Natural killer cell (primary cell): ENCODE measurements at places on chromosomes 3 and 15. TPM values are rescaled to one million over a fixed set of nuclear protein-coding genes. Genes with fewer than 3 reads are reported as not detected.

The FURIN gene
- total RNA-seq: 110 TPM

The ESYT3 gene
- total RNA-seq: not detected

GRCh38 chr3:128285967-128286321, 132.7 kb downstream of the EEFSEC start:
- no peak for DNase-seq

GRCh38 chr3:151462278-151462780, 1.5 kb upstream of the IGSF10 start:
- no peak for DNase-seq

- no peak for DNase-seq
These were observed 99.9 kb upstream of the GAP43 start for GRCh38 chr3:115523458-115523857.

DNA sequence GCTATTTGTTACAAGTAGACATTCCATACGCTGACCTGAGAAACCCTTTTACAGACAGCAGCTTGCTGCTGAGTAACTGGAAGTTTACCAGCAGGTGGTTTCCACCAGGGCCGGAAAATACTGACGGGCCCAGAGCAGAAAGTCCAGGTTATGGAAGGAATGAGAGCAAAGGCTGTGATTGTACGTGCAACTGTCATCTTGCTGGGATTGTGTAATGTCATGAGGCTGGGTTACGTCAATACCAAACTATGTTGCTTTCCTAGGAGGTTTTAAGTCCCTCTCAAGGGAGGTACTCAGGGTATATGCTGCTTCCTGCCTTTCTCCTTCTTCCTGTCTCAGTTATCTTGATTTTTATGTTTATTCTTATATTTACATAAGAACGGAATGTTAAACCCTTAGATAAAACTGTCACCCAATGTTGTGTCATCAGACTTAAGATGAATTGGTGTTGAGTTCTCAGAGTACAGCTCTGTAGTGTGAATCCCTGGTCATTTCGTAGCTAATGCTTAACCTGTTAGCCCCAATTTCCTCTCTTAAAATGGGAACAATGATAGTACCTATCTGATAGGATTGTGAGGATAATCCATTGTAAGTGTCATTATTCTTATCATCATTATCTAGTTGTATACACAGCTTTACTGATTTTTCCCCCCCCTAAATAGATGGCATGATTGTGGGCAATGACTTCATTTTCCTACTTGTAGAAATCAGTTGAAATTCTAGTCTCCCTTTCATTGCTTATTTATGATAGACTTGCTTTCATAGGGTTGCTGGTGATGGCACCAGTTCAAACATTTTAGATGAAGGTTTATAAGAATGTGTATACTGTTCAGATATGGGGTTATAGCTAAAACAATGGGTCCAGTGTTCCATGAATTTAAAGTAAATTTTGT, 101.4 kb downstream of the FNDC3B start:
- no peak for DNase-seq

- DNase-seq: no peak
These were observed 163.0 kb downstream of the TBC1D5 start for GRCh38 chr3:17579289-17580031.
